Cerebellum (tissue), 4 donors: ENCODE measurements at places on chromosomes 5 and 9. TPM values are rescaled to one million over a fixed set of nuclear protein-coding genes. Genes with fewer than 3 reads are reported as not detected.

DNA sequence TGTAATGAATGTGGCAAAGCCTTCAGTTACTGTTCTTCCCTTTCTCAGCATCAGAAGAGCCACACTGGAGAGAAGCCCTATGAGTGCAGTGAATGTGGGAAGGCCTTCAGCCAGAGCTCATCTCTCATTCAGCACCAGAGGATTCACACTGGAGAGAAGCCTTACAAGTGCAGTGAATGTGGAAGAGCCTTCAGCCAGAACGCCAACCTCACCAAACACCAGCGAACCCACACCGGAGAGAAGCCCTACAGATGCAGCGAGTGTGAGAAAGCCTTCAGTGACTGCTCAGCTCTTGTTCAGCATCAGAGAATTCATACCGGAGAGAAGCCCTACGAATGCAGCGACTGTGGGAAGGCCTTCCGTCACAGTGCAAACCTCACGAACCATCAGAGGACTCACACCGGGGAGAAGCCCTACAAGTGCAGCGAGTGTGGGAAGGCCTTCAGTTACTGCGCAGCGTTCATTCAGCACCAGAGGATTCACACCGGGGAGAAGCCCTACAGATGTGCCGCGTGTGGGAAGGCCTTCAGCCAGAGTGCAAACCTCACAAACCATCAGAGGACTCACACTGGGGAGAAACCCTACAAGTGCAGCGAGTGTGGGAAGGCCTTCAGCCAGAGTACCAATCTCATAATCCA is 6.8 kb downstream of the RPL12 start:
- DNase-seq, result no peak

DNA sequence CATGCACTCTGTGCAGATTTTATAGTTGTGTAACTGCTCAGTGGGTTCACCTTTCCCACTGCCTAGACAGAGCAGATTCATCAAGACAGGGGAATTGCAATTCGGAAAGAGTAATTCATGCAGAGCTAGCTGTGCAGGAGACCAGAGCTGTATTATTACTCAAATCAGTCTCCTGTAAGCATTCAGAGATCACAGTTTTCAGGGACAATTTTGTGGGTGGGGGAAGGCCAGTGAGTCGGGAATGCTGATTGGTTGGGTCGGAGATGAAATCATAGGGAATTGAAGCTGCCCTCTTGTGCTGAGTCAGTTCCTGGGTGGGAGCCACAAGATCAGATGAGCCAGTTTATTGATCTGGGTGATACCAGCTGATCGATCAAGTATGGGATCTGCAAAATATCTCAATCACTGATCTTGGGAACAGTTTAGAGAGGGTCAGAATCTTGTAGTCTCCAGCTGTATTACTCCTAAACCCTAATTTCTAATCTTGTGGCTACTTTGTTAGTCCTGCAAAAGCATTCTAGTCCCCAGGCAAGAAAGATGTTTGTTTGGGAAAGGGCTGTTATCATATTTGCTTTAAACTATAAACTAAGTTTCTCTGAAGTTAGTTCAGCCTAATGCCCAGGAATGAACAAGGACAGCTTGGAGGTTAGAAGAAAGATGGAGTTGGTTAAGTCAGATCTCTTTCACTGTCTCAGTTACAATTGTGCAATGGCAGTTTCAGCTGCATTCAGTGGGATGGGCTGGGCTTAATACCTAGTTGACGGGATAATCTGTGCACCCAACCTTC is 12.7 kb upstream of the SVEP1 start:
- DNase-seq, result no peak

DNA sequence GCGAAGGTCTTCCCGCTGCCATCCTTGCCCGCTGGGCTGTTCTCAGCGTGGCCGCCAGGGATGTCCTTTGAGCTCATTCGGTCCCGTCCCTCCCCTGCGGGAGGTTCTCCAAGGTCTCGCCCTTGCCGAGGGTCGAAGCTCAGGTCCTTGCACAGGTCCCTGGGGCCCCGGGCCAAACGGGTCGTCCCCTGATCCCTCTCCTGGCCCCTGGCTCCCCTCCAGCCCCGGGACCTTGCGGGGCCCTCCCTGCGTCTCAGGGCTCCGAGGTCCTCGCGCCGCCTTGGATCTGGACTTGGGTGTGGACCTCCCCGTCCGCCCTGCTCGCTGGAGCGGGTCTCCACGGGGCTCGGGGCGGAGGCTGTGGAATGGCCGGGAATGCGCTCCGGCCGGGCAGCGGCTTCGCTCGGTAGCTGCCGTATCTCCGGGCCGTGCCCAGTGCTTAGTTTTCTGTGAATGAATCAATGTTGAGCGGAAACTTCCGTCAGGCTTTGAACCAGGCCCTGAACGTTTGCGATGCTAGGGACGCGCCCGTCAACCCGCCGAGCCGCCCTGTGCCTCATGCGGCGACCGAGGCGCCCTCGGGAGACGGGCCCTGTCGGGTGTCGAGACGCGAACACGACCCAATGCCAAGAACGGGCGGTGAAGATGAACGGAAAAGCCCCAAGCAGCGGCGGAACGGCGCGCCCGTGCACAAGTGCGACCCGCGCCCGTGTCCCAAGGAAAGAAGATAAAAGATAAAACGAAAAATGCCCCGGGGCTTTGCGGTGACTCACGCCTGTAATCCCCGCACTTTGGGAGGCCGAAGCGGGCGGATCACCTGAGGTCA is 780 bp downstream of the RNU6ATAC start:
- DNase-seq, result peak; percentile 52

Gene PRLR
- 5.2 TPM for total RNA-seq

Gene IL13
- not detected for total RNA-seq

Gene ANKS6
- total RNA-seq, result 11.1 TPM
